ENCODE measurements at places on chromosomes 4 and X.
A peak's percentile ranks its signal among the peaks of the same experiment; 100 is the strongest.

DNA sequence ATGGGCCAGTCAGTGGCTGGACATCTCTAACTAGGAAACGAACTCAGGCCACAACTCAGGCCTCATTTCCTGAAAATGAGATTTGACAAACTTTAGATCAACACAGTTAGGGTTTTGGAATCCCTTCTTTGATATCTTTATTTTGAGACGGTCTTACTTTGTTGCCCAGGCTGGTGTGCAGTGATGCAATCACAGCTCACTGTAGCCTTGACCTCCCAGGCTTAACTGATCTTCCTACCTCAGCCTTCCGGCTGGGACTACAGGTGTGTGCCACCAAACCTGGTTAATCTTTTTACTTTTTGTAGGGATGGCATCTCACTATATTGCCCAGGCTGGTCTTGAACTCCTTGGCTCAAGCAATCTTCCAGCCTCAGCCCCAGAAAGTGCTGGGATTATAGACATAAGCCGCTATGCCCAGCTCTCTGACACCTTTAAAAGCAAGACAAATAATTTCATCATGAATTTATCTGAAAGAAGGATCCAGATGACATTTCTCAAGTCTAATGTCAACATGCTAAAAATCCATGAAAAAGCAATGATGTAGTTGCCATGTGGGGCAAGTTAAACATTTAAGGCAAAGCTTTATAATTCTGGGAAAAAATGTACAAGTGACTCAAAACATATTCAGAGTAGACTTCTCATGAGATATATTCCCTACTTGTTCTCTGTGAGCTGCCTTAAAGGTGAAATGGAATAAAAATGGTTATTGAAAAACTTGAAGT, 89.1 kb upstream of the CBR4 start:
- DNase-seq: no peak

- DNase-seq: no peak
Measured at GRCh38 chr4:66516940-66517339, 846.7 kb upstream of the EPHA5 start.

DNA sequence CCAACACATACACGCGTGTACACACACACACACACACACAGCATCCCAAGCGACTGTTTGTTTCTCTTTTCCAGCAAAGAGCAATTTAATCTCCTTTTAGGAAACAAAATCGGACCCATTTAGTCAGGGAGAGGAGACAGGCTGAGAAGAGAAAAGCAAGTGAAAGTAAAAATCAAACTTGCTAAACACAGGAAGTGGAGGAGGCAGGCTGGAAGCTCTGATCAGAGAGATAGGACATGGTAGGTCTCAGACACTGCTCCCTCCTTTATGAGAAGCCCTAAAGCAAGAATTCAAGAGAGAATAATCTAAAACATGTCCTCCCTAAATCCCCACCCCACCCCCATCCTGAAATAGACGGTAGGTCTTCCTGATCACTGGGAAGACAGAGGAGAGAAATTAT, 62.3 kb downstream of the GPC3 start:
- DNase-seq: peak; percentile 8

GRCh38 chr4:25088093-25088952, 57.6 kb upstream of the LGI2 start:
- no peak for DNase-seq

GRCh38 chrX:122512561-122513072, 671.5 kb upstream of the GRIA3 start:
- no peak for DNase-seq

DNA sequence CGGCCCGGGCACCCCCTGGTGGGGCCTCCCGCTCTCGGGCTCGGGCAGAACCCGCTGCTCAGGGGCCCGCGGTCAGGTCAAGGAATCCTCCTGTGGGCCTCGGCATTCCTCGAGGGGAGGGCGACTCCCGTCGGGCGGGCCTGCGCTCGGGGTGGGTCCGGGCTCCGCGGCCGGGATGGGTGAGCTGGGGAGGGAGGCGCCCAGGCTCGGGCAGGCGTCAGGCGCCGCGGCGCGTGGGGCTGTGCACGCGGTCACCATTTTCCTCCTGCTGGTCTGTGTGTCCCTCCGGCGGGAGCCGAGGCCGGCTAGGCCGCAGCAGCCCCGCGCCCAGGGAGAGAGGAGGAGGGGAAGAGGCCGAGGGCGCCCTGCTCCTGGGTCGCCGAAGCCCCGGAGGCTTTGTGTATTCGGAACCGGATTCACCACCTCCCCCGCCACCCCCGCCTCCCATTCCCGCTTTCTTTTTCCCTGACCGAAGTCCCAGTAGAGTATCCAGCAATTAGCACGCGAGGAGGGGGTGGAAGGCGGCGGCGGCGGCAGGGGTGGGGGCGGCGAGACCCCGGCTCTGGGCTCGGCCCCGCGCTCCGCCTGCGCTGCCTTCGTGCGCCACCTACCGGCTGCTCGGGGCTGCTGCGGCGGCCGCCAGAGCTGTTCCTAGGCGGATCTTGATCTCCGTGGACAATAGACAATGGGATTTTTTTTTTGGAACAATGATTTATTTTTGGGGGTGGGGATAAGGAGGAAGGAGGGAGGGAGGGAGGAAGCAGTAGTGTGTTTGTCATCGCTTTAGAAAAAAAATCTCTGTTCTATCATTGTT, 99.0 kb upstream of the MAML3 start:
- peak; percentile 90 for DNase-seq

GRCh38 chrX:72393836-72394517, 88.3 kb upstream of the CITED1 start:
- no peak for DNase-seq

- peak; percentile 44 for DNase-seq
Measured at GRCh38 chr4:20017777-20018115, 234.0 kb upstream of the SLIT2 start.

- DNase-seq: no peak
Measured at GRCh38 chrX:4830880-4831557, 1117.6 kb upstream of the PRKX start.

DNA sequence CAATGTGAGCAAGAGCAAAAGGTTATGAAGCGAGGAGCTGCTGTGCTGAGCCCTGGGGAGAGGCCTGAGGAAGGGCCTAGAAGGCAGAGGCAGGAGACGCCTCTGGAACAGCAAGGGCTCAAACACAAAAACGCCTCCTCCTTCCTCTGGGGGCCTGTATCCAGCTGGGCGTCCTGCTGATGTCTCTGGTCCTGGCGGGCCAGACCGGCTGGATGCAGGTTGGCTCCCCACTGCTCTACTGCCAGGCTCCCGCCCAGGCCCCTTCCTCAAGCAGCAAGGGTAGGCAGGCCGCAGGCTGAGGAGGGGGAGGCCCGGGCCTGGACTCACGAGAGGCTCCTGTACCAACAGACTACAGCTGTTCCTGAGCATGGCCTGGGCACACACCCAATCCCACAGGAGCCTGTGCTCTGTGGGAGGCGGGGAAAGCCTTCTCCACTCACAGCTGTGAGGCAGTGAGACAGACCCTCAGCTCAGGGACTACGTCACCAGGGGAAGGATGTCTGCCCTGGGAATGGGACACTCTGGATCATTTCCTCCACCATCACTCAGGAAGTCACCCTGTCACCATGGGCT, 2.3 kb downstream of the HAUS7 start:
- no peak for DNase-seq

GRCh38 chr4:27966664-27967063, 1106.0 kb downstream of the STIM2 start:
- no peak for DNase-seq

GRCh38 chr4:68267433-68267944, 22.0 kb upstream of the TMPRSS11B start:
- peak; percentile 67 for DNase-seq

GRCh38 chr4:114488301-114488982, 110.2 kb upstream of the UGT8 start:
- no peak for DNase-seq

GRCh38 chr4:100804576-100805360, 286.9 kb upstream of the EMCN start:
- DNase-seq: no peak

GRCh38 chrX:154517101-154517781, 1.2 kb upstream of the FAM3A start:
- DNase-seq: no peak

DNA sequence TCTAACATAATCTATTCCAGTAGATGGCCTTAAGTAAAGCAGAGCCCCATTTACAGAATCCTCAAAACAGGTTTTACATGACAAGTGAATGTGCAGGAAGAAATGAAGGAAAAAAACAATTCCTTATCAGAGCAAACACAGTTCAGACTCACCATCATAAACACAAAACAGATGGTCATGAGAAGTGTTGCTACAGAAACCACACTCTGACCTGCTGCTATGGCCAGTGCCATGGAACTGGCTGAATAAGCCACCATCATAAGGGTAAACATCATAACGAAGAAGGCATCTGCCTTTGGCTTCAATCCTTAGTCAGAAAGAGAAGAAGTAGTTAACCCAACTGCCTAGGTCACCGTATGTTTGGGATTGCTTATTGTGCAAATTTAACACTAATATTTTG, 61.1 kb downstream of the ABCG2 start:
- DNase-seq: no peak

DNA sequence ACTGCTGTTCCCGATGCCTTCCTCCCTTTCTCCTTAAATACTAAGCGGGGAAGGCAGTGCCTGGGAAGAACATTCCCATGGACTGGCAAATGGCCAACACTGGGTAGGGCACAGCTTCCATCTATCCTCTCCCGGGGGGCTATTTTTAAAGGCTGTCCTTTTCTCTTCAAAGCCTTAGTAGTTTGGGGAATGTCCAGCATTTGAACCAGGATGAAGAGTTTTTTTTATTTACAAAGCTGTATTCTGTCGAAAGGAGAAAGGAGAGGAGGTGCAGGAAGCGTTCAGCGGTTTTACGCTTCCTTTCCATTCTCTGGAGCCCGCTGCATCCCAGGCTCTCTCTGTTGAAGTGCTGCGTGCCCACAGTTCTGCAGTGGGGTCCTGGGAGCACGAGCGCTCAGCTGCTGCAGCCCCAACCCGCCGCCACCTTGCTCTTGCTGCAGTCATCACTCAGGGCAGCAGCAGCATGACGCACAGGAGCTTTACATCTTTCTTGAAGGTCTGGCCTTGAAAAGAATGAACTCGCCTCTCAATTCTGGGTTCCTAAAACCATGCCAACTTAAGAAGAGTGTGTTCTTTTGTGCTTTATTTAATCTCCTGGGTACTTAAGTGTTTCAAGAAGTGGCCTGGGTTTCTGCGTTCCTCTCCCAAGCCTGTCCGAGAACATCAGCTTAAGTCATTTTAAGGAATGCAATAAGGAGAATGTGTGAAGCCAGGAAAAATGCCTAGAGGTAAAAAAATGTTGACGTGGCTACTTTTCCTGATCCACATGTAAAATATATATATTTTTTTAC, 427.2 kb downstream of the MAPK10 start:
- peak; percentile 42 for DNase-seq

DNA sequence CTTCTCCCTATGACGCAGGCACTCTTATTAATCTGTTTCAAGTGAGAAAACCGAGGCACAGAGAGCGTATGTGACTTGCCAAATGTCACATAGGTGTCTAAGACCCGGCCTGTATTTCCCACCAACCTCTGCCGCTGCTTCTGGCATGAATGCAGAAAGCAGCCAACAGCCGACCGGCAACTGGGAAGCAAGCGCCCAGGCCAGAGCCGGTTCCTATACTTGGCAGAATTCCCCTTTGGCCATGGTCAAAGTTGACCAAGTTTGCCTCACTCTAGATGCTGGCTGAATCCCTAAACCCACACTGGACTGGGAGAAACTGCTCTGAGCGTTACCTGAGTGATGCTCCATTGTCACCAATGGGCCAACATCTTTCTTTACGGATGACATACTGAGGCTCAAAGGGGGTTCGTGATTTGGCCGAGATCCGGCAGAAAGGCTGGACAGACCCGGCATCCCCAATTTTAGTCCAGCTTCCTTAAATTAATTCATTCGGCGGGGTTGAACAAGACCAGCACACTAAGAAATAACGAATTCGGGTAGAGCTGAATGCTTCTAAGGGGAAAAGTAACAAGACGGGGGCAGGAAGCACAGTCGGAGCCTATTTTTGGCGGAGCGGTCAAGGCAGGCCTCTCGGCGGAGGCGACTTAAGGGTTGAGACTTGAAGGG, 11.2 kb downstream of the MSX1 start:
- no peak for DNase-seq

DNA sequence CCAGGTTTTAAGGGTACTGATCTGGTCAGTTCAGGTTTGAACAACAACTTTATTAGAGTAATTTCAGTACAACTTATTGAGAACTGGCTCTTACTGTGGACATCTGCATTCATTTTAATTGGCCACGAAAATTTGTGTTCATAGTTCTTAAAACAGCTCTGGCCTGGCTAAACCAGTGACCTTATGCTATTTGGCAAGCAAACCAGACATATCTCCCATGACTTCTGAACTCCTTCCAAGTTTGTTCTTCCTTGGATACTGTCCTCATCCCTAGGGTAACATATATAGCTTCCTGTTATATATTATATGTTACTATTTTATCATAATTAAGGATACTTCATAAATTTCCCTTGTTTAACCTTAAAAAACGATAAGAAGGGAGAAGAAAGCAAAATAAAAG, 841.9 kb downstream of the TRAM1L1 start:
- no peak for DNase-seq

GRCh38 chrX:153634832-153635231, 12.2 kb upstream of the DUSP9 start:
- no peak for DNase-seq

DNA sequence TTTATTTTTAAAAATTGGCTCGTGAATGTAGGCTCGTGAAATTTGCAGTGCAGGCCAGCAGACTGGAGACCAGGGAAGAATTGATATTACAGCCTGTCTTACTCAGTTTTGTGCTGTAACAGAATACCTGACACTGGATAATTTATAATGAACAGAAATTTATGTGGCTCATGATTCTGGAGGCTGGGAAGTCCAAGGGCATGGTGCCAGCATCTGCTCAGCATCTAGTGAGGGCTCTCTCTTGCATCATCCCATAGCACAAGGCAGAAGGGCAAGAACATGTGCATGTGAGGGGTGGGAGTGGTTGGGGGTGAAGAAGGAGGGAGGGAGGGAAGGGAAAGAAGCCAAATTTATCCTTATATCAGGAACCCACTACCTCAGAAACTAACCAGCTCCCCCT, 13.7 kb upstream of the CLTRN start:
- DNase-seq: no peak

GRCh38 chr4:120144634-120145033, 78.0 kb upstream of the MAD2L1 start:
- no peak for DNase-seq

- no peak for DNase-seq
Measured at GRCh38 chr4:139297001-139297410, 4.3 kb upstream of the NAA15 start.

GRCh38 chr4:95155759-95156451, 392.9 kb downstream of the UNC5C start:
- DNase-seq: peak; percentile 62

- no peak for DNase-seq
Measured at GRCh38 chrX:138890491-138890890, 179.0 kb upstream of the FGF13 start.

DNA sequence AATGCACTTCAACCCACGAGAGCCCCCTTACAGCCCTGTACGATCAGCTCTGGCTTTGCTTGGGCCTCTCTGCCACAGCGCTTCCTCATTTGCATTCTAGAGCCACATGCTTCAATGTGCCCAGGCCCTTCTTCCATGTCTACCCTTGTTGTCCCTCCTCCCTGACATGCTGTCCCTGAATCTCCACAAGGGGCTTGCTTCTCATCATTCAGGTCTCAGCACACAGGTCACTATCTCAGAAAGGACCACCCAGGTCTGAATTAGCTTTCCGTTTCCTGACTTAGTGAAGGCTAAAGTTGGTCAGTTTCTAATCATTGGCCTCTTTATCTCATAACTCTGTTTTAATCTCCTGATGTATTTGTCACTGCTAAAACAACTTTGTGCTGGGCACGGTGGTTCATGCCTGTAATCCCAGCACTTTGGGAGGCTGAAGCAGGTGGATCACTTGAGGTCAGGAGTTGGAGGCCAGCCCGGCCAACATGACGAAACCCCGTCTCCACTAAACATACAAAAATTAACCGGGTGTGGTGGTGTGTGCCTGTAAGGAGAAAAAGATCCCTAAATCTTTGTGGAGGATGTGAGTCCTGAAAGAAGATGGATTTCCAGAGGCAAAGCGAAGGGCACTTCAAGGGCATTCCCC, 17.9 kb upstream of the SLC34A2 start:
- DNase-seq: no peak
